SK-N-SH (cell line): ENCODE measurements at places on chromosomes 12 and 14.

DNA sequence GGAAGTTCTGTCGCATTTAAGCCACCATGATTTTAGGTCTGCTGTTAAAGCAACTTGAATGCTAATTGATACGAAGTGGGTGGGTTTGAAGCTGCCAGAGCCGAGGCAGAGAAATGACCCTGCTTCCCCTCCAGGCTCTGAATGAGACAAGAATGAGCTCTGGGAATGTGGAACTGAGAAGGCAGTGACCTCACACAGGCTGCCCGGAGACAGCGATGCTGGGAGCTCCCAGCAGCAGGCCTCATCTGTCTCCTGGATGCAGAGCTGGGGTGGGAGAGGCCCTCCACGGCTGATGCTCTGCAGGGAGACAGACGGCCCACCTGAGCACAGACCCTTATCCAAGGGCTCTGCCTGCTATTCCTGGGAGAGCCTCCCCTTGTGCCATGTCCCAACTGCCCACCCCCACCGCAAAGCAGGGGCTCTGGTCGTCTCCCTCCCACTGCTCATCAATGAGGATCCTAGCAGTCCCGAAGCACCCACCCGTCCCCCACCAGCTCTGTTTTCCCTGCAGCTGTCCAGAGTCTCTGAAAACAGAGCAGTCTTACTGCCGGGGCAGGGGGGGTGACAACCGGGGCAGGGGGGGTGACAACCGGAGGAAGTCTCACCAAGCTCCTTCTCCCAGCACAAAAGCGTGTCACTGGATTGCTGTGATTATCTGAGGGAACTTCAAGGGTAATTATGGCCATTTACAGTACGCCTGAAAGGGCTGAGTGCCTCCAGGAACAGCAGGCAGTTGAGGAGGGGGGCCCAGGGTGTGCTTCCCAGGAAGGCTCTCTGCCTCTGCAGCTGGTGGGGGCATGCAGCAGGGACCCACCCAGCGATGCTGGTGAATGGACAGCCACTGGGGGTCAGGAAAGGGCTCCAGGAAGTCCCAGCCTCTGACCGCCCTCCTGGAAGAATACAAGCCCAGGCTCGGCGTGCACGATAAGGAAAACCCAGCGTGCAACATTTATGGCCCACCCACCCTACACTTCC lies 67.8 kb downstream of the CHGA start:
- peak; percentile 73 for DNase-seq

DNA sequence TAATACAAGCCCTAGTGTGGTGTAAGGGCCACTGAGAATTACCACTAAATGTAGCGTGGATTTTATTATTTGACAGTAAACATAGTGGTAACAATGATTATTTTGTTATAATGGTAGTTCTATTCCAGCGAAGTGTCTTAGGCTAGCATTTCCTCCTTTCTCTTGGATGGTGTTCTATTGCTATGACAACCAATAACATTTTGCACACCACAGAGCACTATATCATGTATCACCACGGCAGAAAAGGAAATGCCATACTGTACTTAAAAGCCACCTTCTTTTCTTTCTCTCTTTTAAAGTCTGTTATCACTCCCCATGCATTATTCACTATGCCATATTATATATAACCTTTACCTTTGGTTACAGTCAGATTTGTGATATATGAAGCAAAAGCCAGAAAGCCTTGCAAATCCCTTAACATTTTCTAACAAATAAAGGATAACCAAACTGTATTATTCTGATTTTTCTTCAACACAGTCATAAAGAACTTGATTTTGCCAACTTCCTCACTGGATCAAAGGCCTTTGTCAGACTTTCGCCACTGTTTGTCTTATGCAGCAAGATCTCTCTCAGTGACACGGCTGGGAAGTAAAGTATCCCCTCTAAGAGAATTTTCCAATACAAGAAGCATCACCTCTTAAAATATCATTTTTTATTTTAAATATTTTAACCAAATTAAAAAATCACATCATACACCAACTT lies 195.8 kb downstream of the FOXN3 start:
- DNase-seq: no peak

- no peak for DNase-seq
Measured at GRCh38 chr12:20520532-20520931, 152.2 kb downstream of the PDE3A start.

- DNase-seq: no peak
Measured at GRCh38 chr14:64715628-64716412, 11.6 kb downstream of the PLEKHG3 start.

- peak; percentile 55 for DNase-seq
Measured at GRCh38 chr12:51913071-51914033, 6.0 kb downstream of the ACVRL1 start.

DNA sequence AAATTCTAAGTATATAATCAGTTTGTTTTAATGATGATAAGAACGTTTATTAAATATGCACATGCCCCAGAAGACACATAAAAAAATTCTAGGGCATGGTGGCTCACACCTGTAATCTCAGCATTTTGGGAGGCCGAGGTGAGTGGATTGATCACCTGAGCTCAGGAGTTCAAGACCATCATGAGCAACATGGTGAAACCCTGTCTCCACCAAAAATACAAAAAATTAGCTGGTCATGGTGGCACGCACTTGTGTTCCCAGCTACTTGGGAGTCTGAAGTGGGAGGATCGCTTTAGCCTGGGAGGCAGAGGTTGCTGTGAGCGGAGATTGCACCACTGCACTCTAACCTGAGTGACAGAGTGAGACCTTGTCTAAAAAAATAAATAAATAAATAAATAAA lies 4.0 kb downstream of the CD69 start:
- DNase-seq: no peak

DNA sequence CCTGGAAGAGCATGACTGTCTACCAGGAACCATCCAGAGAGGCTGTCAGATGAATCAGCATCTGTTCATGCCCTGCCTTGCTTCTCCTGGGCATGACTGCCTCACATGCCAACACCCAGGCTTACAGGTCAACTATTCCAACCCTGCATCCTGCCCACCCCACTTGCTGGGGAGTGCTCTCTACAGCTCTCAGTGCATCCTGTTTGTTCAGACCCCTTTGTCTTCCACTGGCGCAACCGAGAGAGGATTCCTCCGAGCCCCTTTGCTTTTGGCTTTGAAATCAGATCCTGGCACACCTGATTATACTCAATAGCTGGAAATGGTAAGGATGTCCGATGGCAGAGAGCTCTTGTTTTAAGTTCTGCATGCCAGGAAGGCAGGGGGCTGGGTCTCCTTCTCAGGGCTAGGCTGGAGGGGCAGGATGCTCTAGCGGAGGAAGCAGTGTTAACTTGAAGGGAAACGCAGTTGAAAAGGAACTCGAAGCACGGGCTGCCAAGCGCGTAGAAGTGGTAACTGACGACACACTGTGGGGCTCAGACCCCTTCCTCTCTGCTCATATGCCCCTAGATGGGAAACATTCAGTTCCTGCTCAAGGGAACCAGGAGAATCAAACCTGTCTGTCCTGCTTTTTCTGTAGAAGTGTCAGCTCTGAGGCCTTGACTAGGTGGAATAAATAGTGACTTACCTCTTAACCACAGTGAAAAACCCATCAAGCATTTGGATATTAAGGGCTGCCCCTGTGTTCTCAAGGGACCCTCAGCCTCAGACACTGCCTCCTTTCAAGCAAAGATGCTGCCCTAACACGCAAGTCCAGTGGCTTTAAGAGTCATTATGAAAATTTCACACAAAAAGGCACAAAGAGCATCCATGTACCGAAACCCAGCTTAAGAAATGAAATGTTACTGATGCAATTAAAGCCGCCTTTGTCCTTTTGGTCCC lies 297.5 kb downstream of the ZFP36L1 start:
- no peak for DNase-seq

- DNase-seq: no peak
Measured at GRCh38 chr14:93064411-93065271, 51.1 kb downstream of the ITPK1 start.

DNA sequence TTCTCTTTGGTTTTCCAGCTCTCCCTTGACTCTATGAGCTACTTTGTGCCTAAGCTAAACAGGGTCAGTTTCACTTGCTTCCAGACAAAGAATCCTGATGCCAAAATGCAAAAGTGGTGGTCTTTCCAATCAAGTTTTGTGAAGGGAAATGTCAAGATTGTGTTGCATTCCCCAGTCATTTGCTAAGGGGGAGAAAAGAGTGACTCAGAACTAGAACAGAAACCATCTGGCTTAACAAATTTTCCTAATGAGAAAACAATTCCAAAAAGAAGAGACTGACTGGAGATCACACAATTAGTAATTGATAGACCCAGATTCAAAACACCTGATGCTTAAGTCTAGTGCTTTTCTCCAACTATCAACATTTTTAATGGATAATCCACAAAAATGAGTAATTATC lies 235.1 kb upstream of the DIO2 start:
- DNase-seq: no peak

DNA sequence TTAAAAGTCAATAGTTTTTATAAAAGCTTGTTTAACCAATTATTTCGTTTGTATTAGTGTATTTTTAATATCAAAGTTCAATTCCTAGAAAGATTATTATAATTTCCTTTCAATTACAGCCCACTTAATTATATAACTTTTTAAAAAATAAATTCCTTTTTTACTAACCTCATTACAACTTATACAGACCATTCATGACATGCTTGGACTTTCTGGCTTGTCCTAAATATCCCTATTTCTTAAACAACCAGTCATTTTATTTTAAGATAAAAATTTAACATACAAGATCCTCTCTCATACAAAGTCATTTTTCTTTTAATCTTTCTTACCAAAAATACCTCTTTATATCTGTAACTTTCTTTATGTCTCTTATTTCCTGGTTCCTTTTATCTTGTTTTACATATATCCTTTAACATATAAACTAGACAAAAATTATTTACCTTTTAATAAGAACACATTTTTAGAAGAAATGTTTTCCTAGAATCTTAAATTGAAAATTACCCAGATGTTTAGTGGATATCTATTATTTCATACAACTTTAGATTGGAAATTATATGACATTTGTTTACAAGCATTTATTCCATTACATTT lies 10.4 kb upstream of the TMEM263 start:
- no peak for DNase-seq

GRCh38 chr12:48442179-48442847 lies 30.0 kb upstream of the ANP32D start:
- DNase-seq: peak; percentile 4

DNA sequence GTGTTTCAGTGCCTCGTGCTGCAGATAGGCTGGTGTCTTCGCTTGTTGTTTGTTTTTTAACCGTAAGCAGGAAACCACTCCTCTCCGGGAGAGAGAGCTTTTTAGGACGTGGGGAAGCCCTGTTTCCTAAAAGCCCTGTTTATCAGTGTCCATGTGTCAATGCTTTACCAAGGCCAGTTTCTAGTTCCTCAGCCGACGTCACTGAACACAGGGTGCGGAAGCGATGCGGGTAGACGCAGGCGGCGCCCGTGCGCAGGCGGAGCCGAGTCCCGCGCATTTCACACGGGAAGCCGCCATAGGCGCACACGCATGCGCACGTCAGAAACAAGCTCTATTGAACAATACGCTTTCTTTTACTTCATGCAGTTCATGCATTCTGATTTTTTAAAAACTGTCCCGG lies 79.8 kb downstream of the GLT1D1 start:
- no peak for DNase-seq

GRCh38 chr14:94921456-94921855 lies 151.5 kb upstream of the GSC start:
- no peak for DNase-seq

GRCh38 chr12:80226576-80226975 lies 127.2 kb downstream of the OTOGL start:
- no peak for DNase-seq

DNA sequence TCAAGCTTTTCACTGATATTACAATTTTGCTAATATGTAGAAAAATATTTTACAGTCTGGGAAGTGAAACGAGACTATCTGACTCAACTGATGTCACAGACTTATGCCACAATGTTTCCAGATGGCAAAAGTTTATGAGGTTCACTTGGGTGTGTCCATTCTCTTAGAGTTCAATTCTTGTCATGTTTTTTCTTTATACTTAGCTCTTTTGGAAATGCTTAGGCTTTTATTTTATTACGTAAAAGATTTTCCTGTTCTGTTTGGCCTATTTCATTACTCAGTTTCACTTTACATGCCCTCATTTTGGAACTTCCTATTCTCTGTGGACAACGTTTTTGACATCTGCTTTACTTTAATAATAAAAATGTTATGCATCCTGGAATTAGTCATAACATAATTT lies 2.1 kb upstream of the PDZRN4 start:
- no peak for DNase-seq

DNA sequence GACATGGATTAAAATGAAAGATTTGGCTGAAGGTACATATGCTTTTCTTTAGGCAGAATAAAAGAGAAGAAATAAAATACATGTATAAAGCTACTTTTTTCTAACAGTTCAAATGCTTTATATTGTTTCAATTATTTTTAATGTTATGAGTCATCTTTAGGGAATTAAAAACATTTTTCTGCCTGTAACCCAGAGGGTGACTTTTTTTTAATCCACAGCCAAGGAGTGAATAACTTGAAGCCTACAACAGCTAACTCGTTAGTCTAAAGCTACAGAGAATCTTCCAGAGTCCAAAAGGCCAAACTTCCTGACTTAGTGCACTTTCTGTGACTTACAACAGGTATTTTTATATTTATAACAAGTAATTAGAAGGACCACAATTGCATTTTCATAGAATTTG lies 151.6 kb downstream of the SEC23A start:
- DNase-seq: no peak

DNA sequence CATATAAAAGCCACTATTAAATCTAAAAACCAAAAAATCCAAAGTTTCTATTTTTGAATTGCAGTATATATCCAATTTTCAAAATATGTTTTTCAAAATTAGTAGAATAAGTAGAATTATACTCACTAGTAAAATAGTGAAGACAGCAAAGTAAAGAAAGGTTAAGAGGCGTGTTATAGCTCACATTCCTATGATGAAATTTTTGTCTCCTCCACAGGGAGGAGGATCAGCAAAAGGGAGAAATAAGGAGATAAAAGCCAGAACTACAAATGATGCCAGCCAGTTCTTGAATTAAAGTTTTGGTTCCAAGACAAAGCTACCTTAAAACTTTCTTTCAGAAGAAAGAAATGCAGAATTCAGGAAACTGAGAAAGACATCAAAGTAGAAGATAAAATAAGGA lies 50.0 kb downstream of the C2CD5 start:
- DNase-seq: no peak

GRCh38 chr12:119842380-119842779 lies 34.7 kb downstream of the CIT start:
- DNase-seq: no peak

GRCh38 chr12:71607494-71608330 lies 55.9 kb downstream of the ZFC3H1 start:
- no peak for DNase-seq

GRCh38 chr12:58895053-58895452 lies 25.3 kb downstream of the LRIG3 start:
- no peak for DNase-seq

GRCh38 chr14:93734086-93734822 lies 54.0 kb downstream of the PRIMA1 start:
- peak; percentile 92 for DNase-seq

DNA sequence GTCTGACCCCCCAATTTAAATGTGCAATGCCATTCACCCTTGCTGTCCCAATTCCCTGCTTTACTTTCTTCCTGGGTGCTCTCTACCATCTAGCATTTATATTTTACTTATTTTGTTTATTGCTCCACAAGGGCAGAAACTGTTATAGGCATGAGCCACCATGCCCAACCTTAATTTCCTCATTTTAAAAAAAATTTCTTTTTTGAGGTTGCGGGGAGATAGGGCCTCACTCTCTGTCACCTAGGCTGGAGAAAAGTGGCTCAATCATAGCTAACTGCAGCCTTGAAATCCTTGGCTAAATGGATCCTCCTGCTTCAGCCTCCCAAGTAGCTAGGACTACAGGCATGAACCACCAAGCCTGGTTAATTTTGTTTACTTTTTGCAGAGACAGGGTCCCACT lies 13.0 kb downstream of the HPD start:
- DNase-seq: no peak

- DNase-seq: no peak
Measured at GRCh38 chr12:67626156-67626555, 22.4 kb upstream of the DYRK2 start.

- peak; percentile 71 for DNase-seq
Measured at GRCh38 chr12:122981036-122981471, 573 bp downstream of the ARL6IP4 start.
